ENCODE measurements at places on chromosomes 16 and 17.

GRCh38 chr17:4785311-4786105 lies 656 bp downstream of the VMO1 start:
- no peak for DNase-seq

GRCh38 chr17:1224330-1224729 lies 44.5 kb upstream of the ABR start:
- DNase-seq: no peak

- no peak for DNase-seq
Measured at GRCh38 chr16:57764341-57765159, 29.0 kb downstream of the KATNB1 start.

DNA sequence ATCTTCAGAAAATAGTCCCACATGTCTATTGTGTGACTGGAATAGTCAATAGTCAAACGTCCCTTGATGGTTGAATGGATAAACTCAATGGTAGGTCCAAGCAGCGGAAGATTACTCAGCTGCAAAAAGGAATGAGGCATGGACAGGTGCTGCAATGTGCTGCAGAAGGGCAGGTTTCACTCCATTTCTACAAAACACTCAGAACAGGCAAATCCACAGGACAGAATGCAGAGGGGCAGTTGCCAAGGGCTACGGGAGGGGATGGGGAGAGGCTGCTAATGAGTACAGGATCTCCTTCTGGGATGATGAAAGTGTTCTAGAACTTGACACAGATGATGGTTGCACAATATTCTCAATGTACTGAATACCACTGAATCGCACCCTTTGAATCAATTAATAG lies 151.0 kb downstream of the RBFOX3 start:
- no peak for DNase-seq

- DNase-seq: no peak
Measured at GRCh38 chr16:12318661-12319427, 342.3 kb downstream of the SNX29 start.

DNA sequence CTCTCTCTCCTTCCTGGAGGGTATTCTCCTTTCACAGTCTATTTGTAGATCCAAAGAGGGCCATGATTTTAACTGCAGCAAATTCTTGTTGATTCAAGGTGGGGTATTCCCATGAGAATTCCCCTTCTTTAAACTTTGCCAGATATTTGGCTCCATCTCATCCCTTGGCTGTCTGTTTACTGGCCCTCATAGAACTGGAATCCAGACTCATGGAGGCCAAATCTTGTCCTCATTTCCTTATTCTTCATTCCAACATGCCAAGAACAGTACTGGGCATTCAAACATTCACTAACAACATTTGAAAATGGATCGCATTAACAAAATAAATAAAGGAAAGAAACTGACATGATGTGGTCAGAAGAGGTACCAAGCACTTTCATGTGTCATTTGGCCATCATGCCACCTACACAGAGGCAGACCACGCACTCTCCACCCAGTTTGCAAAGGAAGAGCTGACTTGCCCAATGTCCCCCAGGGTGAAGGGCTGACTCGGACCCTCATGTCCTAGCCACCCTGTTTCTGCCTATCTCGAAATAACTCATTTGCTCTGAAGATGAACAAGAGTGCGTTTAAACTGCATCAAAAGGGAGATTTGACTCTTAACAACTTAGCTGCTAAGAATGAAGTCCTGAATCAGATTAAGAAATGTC lies 23.1 kb upstream of the SLC35B1 start:
- no peak for DNase-seq

- no peak for DNase-seq
Measured at GRCh38 chr17:8481089-8481488, 45.4 kb downstream of the NDEL1 start.

- DNase-seq: peak; percentile 40
Measured at GRCh38 chr17:83174362-83175118, 95.1 kb downstream of the METRNL start.

- peak; percentile 41 for DNase-seq
Measured at GRCh38 chr17:22507823-22508222, 815.5 kb downstream of the KCNJ18 start.

DNA sequence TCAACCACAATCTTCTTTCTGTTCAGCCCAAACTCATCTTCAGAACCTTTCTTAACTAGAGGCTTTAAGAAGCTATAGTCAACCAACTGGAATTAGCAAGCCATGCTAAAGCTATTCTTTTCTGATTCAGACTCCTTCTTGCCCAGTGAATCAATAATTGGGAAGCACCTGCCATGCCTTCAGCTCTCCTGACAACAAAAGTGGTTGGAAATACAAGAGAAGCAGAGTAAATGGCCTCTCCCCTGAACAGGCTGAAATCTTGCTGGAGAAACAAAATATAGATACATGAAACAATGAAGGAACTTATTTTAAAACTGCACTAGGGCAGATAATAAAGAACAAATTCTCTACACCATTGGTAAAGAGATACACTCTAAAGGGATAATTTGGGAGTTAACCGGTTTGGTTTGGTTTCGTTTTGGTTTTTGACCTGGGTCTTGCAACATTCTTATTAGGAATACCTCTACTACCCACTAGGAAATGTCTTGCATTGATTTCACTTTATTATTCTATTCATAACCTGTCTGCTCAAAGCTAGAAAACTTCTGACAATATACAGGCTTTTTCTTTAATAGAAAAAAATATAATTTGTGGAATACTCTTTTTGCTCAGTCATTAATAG lies 173.6 kb upstream of the DYNLRB2 start:
- DNase-seq: no peak

GRCh38 chr17:59963738-59964481 lies 630 bp downstream of the RNFT1 start:
- DNase-seq: peak; percentile 37

- no peak for DNase-seq
Measured at GRCh38 chr17:65674246-65675045, 113.0 kb upstream of the AXIN2 start.

DNA sequence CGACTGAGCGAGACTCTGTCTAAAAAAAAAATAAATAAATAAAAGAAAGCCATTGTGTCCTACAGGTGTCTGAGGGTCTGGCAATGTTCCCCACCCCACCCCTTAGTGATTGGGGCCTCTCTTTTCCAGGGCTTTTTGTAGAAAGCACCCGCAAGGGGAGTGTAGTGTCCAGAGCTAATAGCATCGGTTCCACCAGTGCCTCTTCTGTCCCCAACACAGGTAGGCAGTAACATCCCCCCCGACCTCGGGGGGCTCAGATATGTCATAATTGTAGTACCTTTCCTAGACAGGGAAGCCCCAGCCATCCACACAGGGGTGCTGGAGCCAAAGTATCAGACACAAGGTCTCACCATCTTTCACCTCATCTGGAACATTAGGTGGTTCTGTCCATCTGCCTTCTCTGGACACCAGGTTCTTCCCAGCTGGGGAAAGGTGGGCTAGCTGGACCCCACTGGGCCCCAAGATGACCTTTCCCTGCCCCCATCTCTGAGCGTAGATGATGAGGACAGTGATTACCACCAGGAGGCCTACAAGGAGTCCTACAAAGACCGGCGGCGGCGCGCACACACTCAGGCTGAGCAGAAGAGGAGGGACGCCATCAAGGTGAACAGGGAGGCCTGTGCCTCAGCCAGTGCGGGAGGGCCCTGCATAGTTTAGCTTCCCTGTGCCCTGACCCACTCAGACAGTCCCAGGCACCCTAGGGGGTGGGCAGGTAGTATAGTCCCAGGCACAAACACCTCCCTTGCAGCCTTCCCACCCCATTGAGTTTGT lies 1.6 kb downstream of the MLX start:
- DNase-seq: no peak

DNA sequence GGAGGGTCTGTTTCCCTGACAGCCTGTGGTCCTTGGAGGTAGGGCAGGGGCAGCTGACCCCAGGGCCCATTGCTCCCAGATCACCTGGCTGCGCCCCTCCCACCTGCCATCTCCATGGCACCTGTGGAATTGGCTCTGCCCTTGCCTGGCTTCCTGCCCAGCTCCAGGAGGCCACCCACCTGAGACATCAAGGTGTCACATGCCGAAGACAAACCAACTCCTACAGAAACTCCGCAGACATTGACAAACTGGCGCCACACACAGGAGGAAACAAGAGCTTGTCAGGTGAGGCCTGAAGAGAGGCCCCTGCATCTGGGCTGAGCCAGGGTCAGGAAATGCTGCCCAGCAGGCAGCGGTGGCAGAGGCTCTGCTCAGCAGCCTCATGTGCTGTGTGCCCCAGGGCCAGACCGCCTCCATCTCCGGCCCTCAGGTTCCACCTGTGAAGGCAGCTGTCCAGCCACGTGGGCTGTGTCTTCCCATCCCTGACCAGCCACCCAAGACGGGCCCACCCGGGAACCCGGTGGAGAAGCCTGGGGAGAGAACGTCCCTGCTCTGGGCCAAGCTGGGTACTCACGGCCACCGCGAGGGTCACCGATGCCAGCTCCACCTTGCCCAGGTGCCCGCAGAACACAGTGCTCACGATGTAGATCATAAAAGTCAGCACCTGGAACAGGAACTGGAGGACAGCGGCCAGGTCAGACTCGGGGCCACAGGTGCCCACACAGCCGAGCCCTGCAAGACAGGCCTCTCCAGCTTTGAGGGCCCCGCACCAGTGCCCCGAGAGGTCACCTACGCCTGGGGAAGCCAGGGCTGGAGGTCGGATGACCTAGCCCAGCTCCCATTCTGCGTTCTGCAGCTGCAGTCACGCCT lies 1.6 kb downstream of the SLC47A2 start:
- DNase-seq: no peak

DNA sequence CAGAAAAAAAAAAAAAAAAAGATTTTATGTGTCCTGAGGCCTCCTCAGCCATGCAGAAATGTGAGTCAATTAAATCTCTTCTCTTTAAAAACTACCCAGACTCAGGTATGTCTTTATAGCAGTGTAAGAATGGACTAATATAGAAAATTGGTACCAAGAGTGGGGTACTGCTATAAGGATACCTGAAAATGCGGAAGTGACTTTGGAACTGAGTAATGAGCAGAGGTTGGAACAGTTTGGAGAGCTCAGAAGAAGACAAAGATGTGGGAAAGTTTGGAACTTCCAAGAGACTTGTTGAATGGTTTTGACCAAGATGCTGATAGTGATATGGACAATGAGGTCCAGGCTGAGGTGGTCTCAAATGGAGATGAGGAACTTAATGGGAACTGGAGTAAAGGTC lies 17.3 kb upstream of the CNEP1R1 start:
- DNase-seq: no peak

- no peak for DNase-seq
Measured at GRCh38 chr17:29757788-29758187, 135.1 kb upstream of the CORO6 start.

DNA sequence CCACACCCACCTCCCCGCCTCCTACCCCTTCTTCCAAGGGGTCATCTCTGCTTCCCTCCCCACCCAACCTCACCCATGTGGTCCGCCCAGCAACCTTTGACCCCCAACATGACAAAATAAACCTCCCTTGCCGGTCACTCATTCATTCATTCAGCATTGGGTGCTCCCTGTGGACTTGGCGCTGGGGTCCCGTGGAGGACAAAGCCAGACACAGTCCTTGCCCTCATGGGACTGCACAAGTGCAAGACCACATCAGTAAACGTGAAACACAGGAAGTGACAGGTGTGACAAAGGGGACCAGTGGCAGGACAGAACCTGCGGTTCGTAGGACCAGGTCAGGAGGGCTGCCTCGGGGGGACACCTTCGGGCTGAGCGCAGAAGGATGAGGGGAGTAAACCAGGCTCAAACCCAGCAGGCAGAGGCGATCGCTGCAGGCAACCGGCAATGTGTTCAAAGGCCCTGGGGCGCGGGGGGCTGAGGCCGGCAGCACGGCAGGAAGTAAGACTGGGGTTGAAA lies 185.4 kb downstream of the SEC14L1 start:
- DNase-seq: no peak

- no peak for DNase-seq
Measured at GRCh38 chr16:87042551-87043230, 274.5 kb downstream of the C16orf95 start.

DNA sequence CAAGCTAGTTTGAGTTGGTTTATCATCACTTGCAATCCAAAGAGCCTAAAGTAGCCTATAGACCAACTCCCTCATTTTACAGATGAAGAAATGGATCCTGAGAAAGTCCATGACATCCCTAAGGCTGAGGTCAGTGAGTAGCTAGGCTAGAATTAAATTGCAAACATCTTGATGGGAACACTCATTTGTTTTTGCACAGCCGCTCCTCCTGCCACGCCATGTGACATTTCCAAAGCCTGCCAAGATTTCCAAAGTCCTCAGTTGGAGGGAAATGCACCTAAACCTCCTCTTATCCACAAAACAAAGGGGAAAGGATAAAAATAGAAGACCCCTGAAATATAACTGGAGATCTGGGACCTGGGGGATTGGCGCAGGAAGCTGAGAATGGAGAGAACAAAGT lies 15.0 kb downstream of the TMEM92 start:
- DNase-seq: no peak

GRCh38 chr16:8675183-8676159 lies 1.1 kb downstream of the ABAT start:
- peak; percentile 9 for DNase-seq

DNA sequence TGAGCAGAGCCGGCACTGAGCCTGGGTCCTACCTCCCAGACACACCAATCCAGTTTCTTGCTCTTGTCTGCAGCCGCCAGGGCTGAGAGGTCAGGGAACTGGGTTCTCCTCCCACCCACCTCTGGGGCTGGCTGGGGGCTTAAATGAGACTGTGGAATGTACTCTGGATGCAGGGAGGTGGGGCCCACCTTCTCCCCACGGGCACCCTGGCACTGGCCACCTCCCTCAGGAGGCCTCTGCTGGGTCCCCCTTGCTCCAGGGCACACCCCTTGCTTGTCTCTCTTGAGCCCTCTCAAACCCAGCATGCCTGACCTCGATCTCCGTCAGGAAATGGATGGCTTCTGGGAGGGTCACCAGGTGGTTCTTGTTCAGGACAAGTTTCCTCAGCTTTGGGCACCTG lies 6.4 kb downstream of the FLII start:
- DNase-seq: no peak

DNA sequence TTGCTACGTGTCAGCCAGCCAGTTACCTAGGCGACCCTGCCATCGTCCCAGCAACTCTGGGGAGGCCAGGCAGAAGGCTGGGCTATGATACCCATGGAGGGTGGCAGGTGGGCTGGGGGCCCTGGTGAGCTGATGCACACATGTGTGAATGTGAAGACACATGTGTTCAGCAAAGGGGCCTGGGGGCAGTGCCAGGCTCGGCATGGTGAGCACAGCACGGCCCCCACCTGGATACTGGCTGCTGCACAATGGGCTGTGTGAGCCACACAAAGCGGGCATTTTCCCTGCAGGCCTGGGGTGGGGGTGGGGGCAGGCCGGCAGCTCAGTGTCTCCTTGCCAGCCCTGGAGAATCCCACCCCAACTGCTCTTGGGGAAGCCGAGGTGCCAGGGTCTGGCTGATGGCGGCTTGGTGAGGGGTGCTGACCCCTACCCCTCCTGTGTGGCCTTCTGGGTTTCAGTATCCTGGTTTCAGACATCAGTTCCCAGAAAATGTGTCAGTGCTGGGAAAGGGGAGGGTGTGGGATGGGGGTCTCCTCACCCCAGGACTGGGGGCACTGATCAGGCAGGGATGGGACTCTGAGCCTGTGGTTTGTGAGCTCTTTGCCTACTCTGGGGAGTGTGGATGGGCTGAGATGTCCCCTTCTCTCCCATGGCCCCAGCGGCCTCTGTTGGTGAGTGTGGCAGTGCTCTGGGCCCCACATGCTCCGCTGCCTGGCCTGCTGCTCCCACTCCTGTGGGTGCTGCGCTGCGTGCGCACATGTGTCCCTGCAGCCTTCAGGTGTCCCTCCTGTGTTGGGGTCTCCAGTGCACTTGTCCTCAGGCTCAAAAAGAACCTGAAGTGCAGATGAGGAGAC lies 5.1 kb downstream of the LLGL1 start:
- DNase-seq: no peak

GRCh38 chr17:82662711-82663261 lies 14.5 kb upstream of the WDR45B start:
- DNase-seq: no peak
